ENCODE measurements at places on chromosomes 1 and 21.

GRCh38 chr21:33914188-33914587, 1.4 kb downstream of the ATP5PO start:
- DNase-seq = no peak

DNA sequence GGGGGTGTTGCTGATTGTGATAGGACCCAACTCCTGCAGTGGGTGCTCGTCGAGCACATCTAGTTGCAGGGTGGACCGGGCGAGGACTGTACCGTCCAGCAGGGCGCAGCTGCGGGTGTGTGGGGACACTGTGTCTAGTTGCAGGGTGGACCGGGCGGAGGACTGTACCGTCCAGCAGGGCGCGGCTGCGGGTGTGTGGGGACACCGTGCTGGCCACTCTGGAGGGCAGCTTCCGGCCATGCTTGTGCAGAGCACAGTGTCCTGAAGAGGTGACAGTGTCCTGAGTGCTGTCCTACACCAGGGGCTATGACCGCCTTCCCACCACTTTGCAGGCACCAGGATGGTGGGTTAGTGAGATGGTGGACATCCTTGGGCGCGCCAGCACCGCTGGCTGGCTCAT, 4.6 kb upstream of the TRPM2 start:
- DNase-seq = no peak

DNA sequence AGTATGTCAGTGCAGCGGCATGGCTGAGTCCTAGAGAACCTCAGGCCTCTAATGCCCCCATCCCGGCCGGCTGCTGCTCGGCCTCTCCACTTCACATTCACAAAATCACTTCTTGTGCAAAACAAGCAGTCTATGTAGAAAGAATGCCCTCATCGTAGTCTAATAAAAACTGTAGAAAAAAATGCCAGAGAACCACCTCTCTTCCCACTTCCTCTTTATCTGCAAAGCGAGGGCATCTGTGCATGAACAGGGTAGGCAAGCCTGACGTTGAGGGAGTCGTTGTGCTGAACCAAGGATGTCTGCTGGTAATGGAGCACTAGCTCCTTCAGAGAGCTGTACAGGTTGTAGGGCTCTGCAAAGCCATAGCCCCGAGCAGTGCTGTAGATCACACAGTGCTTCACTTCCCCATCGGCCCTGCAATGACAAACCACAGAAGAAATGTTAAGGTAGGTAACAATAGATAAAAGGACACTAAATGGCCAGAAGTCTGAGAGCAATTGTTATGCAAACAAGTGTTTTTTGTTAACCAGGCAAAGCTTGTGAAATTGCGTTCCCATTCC, 88.9 kb downstream of the PIK3R3 start:
- DNase-seq = peak; percentile 69

- DNase-seq = no peak
Observed at GRCh38 chr21:15430023-15430422, 299.8 kb upstream of the USP25 start.

GRCh38 chr1:29644812-29645211, 408.5 kb downstream of the PTPRU start:
- DNase-seq = no peak

GRCh38 chr1:48967318-48967717, 190.6 kb upstream of the BEND5 start:
- no peak for DNase-seq

DNA sequence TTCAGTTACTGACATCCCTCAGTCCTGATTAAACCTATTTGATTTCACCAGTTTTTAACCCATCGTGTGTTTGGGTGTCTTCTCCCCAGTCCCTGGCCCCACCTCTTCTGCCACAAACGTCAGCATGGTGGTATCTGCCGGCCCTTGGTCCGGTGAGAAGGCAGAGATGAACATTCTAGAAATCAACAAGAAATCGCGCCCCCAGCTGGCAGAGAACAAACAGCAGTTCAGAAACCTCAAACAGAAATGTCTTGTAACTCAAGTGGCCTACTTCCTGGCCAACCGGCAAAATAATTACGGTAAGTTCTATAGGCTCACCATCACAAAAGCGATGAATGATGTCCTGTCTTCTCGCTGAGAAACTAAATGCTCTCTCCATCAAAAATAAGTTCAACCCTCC, 28.7 kb downstream of the NBPF3 start:
- DNase-seq = no peak

- no peak for DNase-seq
Observed at GRCh38 chr21:25569711-25570110, 37.6 kb downstream of the MRPL39 start.

- no peak for DNase-seq
Observed at GRCh38 chr1:199794105-199794863, 233.2 kb upstream of the NR5A2 start.

DNA sequence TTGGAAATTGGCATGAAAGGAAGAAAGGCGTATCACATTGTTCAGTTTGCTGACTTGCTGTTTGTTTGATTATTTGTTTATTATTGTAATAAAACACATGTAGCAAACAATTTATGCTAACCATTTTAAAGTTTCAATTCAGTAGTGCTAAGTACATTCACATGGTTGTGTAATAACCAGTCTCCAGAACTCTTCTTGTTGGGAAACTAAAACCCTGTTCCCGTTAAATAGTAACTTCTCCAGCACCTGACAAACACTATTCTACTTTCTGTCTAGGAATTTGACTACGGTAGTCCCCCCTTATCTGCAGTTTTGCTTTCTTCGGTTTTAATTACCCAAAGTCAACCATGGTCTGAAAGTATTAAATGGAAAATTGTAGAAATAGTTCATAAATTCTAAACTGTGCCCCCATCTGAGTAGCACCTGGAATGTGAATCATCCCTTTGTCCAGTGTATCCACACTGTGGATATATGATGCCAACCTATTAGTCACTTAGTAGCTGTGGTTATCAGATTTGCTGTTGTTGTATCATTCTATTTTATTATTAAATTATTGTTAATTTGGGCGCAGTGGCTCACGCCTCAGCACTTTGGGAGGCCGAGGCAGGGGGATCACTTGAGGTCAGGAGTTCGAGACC, 5.5 kb downstream of the MORC3 start:
- no peak for DNase-seq

DNA sequence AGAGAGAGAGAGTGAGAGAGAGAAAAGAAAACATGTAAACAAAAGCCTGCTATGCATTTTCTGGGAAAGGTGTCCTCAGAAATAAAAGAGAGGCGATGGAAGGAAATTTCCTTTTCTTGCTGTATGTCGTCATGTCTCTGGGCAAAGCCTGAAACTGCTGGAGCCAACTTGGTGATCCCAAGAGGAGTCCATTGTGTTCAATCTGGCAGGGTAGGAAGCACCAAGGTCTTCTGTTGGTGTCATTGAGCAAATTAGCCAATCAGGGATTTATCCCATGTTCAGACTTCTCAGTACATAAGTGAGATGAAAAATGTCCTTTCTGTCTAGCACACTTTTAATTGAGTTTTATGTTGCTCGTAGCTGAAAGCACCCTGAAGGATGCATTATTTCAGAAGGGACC, 260.0 kb upstream of the KAZN start:
- DNase-seq = no peak

GRCh38 chr1:64387389-64388285, 82.3 kb upstream of the CACHD1 start:
- DNase-seq = no peak

DNA sequence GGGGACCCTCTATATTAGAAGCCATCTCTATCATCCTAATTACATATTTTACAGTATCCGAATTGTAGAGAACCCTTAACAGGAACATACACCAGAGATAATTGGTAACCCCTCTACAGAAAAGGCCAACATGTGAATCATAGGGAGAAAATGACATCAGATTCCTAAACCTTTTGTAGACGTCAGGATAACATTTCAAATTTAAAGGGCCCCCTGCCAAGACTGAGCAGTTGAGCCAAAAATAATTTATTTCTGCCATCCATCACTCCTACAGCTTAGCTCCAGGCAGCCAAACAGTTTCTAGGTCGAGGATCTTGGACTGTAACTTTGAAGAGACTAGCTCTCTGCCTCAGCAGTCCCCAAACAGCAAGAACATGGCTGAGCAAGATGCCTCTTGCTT, 21.2 kb downstream of the ZNF697 start:
- no peak for DNase-seq

DNA sequence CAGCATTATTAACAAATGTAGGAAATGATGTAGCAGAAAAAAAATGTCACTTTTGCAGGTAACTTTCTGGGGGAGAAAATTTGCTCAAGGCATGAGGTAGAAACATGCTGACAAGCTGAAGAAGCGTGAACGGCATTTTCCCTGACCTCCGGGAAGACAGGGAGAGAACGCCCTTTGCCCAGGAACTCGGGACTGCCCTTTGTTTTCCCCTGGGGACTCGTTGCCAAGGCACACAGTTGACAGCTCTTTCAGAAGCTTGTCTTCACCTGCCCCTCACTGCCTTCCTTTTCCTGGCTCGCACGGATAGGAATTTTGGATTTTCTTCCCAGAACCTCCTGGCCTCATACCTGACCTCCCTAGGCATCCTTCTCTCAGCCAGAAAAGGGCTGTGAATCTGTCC, 52.7 kb upstream of the COA6 start:
- no peak for DNase-seq

DNA sequence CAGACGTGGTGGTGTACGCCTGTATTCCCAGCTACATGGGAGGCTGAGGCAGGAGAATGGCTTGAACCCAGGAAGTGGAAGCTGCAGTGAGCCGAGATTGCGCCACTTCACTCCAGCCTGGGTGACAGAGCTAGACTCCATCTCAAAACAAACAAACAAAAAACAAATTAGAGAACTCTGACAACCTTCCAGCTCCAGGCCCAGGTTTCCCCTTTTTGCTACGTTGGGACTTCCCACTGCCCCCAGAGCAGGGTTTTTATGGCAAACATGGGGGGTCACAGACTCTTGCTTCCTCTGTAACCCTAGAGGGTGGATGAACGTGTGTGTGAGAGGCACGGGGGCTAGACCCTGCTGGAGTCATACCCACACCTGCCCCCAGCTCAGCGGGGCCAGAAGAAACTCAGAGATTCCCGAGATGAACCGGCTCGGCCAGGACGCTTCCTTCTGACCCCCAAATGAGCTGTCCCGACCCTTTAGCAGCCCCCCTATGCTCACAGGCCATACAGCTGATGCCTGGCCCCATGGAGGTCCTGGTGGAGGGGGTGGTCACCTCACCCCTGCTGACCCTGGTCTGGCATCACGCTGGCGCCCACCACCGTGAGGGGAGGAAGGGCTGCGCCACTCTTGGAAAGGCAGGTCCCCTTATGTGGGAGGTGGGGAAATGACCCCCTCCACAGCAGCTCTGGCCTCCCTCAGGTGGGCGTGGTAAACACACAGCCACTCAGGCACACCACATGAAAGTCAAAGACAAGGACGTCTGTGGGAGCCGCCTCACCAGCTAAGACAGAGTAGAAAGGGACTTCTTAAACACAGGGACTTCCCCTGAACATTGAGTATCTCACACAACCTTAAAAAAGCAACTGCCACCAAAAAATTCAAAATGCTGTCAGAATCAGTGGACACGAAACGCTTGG, 7.1 kb downstream of the GPR157 start:
- peak; percentile 51 for DNase-seq

- DNase-seq = no peak
Observed at GRCh38 chr1:220213382-220213983, 58.8 kb downstream of the RAB3GAP2 start.

DNA sequence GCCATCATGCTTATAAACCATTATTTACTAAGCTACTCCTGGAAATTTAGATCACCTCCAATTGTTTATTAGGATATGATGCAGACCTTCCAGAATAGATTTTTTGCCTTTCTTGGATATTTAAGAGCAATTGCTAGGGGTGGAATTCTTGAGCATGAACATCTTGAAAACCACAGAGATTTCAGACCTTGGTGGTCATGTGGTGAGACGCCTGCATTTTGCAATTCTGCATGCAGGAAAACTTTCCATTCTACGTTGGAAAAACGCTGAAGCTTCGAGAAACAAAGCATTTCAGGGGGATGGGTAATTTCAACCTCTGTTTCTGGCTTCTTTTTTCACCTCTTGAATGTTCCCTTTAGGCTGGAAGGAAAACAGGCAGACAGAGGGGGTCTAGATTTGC, 596.3 kb downstream of the KIF26B start:
- DNase-seq = no peak

DNA sequence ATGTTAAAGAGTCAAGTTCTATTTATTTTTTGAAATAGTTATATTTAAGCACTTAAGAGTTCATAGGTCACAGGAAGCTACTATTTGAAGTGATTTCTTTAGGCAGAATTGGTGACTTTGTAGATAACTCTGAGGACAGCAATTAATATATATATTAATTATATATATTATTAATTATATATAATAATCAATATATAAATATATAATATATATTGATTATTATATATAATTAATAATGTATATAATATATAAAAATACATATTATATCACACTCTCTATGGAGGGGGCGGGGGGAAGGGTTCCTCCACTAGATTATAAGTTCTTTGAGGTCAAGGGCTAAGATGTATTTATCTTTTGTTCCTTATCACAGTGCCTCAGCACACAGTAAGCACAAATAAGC, 308.6 kb downstream of the KCTD3 start:
- DNase-seq = no peak

DNA sequence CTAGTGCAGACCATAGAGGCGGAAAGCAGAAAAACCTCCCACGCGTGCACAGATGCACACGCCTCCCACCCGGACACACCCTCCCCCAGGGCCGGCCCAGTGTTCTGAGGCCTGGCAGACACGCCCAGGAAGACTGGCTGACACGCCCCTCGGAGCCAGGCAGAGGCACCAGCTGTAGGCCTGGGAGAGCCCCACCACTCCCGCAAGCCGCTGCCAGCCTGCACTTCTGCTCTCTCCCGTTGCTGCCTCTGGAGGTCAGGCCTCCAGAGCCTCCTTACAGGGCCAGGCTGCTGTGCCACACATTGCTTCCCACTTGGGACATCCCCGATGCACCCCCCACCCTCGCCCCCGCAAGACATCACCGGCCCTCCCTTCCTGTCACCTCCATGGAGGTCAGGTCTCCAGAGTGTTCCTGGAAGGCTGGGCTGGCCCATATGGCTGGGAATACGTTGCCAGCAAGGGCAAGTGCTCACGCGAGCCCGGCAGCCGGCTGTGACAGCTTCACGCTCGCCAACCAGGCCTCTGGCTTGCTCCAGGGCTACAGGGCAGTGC, 40.4 kb downstream of the CASZ1 start:
- DNase-seq = peak; percentile 65

DNA sequence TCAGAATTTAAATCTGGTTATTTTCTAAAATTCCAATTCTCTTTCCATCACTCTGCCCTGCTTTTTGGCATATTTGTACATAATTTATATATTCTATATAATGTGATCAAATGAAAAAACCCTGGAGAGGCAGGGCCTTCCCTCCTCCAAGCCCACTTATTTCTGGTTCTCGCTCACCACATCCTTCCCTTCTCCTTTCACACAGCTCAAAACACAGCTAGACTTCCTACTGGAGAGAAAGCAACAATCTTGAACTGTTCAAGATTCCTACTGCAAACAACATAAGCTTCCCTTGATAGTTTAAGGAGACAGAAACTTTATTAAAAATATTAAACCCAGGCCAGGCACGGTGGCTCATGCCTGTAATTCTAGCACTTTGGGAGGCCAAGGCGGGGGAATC, 7.6 kb upstream of the AIM2 start:
- no peak for DNase-seq

GRCh38 chr1:76247261-76247852, 172.8 kb downstream of the ST6GALNAC3 start:
- no peak for DNase-seq

- DNase-seq = no peak
Observed at GRCh38 chr21:15928196-15928595, 198.4 kb downstream of the USP25 start.

Data from CD4-positive, alpha-beta T cell treated with Interleukin-4 for 1 hour (primary cell).